Stimulated activated CD8-positive, alpha-beta memory T cell treated with anti-CD3 and anti-CD28 coated beads, Interleukin-4, amount 100 ng/mL, for 1 hour (primary cell): ENCODE measurements at places on chromosomes 4 and X.

- no peak for DNase-seq
These were observed 83.2 kb upstream of the PLAC8 start for GRCh38 chr4:83197555-83198235.

GRCh38 chrX:137290011-137290410, 256.2 kb upstream of the GPR101 start:
- no peak for DNase-seq

GRCh38 chr4:34516524-34516923, 1727.8 kb downstream of the ARAP2 start:
- no peak for DNase-seq

DNA sequence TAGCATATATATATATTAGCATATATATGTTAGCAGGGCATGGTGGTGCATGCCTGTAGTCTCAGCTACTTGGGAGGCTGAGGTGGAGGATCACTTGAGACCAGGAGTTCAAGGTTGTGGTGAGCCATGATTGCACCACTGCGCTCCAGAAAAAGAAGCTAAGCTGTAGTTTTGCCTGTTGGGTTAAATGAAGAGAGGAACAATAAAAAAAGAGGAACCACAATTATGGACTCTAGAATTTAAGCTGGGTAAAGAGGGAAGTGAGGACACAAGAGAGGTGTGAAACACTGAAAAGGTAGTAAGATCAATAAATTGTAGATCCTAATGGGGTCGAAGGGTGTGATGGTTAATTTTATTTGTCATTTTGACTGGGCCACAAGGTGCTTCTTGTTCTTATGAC, 40.5 kb upstream of the HSD17B10 start:
- DNase-seq: no peak

DNA sequence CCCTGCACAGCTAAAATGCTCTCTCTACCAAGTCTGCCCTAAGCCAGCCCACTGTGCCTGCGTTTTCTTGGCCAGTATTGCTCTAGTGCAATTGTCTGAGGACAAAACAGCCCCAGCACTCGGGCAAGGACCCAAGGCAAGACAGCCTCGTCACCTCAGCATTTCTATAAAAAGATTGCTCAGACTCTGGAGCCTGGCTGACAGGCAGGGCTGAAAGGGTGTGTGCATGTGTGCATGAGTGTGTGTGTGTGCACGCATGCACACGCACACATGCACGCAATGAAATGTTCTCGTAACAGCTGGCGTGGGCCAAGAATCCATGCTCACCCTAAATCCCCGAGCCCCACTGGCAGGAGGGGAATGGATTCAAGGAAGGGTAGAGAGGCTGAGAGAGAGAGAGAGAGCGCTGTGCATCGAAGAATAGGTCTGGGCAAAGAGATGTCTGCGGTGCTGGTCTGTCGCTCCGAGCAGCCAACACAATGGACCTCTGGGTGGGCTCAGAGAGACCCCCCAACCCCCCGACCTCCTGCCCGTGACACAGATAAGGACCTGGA, 579.2 kb downstream of the BCOR start:
- DNase-seq: no peak

GRCh38 chr4:84790769-84791565, 175.5 kb downstream of the WDFY3 start:
- no peak for DNase-seq

DNA sequence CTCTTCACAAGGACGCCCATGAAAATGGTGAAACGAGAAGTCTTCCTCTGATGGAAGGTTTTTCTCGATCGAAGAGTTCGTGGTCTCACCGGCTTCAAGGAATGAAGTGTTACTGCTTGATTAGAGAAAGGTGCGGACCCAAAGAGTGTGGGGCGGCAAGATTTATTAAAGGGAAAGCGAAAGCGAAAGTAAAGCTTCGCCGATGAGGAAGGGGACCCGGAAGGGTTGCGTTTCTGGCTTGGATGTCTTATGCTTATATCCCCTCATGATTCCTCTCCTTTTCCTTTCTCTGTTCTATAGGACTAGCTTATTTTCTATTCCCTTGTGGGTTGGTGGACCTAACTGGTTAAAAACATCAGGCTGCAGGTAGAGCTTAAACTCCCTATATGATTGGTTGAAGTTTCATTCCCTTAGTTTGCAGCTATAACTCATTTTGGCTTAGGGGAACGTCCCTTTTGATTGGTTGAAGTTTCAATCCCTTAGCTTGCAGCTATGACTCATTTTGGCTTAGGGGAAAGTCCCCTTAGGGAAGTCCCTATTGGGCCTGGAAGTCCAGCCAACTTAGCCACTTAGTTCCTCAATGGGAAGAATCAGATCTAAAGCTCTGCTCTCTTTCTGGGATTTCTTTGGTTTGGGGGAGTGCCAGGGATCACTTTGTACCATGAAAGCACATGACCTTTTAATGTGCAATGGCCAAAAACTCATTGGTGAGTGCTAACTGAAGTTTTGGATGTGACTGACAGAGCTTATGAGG, 1025.0 kb upstream of the PCDH10 start:
- no peak for DNase-seq
